ENCODE measurements at places on chromosomes 2 and 18.

DNA sequence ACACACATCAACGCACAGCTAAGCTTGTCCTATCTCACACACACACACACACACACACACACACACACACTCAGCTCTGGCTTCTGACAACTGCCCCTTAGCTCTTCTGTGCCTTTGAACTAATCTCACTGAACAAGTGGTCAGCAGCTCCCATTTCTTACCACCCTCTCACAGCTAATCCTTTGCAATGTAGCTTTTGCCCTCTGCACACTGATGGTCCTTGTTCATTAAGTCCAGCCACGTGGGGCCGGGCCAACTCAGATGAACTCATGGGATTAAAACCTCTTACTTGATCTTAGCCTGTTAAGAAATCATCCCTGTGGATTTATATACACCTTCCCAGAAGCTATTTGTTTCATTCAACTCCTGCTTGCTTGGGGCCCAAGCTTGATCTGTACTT, 36.6 kb downstream of the DPYSL5 start:
- no peak for DNase-seq

- no peak for DNase-seq
These were observed 46.9 kb upstream of the TAF1B start for GRCh38 chr2:9796056-9797010.

DNA sequence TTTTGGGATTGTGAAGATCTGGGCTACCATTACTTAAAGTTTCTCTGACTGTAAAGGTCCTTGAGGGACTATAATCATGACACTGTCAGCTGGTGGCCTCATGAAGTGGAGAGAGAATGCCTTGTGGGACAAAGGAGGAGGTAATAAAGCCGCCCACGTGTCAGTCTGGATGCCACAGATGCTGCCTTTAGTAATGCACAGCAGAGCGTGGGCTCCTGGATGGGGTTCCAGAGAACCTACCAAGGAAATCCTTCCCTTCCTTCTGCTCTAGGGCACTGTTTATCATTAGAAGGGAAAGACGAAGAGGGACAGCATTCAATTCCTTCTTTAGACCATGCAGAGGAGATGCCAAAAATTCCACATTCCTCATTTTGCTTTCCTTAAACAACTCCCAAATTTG, 63.5 kb downstream of the COL5A2 start:
- DNase-seq, result no peak

GRCh38 chr2:41610501-41611190, 437.2 kb upstream of the PKDCC start:
- DNase-seq, result no peak

GRCh38 chr18:3067722-3068121, 54.8 kb upstream of the LPIN2 start:
- no peak for DNase-seq

All from T follicular helper cell (primary cell).